Hepatocyte (in vitro differentiated cells): ENCODE measurements at places on chromosomes 12 and 14. TPM values are rescaled to one million over a fixed set of nuclear protein-coding genes. Genes with fewer than 3 reads are reported as not detected.

DNA sequence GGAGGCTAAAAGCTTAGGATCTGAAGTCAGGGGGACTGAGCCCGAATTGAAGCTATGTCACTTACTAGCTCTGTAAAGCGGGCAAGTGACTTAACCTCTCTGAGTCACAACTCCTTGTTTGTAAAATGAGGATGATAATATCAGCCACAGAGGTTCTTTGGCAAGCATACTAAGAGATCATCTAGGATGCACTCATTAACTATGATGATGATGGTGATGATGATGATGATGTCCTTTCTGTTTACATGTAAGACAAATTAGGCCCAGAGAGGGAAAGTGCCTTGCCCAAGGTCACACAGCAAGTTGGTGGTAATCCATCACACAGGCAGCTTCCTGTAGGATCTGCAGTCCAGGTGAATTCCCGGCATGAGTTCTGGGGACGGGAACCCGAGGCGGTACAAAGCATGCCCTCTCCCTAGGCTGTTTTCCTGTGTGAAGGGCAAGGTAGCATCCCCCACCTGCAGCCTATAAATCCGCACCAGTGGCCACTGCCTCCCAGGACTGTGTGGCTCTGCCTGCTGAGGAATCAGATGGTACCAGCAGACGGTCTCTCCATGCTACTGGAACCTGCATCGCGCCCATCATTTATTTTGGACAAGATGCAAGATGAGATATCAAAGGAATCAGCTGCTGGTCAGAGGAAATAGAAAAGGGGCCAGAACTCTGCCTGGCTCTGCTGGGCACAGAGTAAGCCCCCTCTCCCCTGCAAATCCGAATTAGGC, 55.2 kb downstream of the MAP1LC3B2 start:
- H3K27ac ChIP-seq = no peak overlapping the region
- no peak for DNase-seq
- H3K4me1 ChIP-seq = no peaks in the 10 kb centered on the region
- H3K36me3 ChIP-seq = no peaks in the 10 kb centered on the region
- no peak overlapping the region for H3K4me3 ChIP-seq

GRCh38 chr12:25377469-25378177, 126.9 kb upstream of the KRAS start:
- peak; percentile 14 for DNase-seq
- no peak overlapping the region for H3K4me3 ChIP-seq
- no peaks in the 10 kb centered on the region for H3K36me3 ChIP-seq
- H3K27ac ChIP-seq = no peak overlapping the region
- no peaks in the 10 kb centered on the region for H3K27me3 ChIP-seq

- H3K27ac ChIP-seq = peak overlapping the region; percentile 75
- no peak overlapping the region for H3K4me3 ChIP-seq
- H3K27me3 ChIP-seq = no peaks in the 10 kb centered on the region
Observed at GRCh38 chr14:77109656-77110055, 11.6 kb downstream of the CIPC start.

OR6C2 gene
- polyA plus RNA-seq = not detected in 2 replicates

NRXN3 gene
- 7.1 and 11.5 TPM in 2 replicates for polyA plus RNA-seq

DNA sequence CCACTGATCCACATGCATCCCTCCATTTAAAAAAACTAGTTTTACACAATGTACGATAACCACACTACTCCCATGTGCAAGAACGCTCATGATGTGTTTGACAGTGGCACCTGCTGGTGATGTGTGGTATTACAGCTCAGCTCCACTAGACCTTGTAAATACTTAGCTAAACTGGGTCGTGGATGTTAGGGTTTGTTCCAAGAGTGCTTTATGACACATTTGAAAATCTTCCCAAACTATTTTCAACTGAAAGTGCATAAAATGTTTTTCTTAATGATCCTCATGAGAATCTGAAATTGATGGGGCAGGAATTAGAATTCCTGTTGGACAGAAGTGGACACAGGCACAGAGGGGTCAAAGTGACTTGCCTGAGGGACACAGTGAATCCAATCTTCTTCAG, 99.2 kb downstream of the SCARB1 start:
- no peaks in the 10 kb centered on the region for H3K36me3 ChIP-seq
- no peaks in the 10 kb centered on the region for H3K27me3 ChIP-seq
- DNase-seq = peak; percentile 47
- peaks cover 24% of the 10 kb centered on the region for H3K4me1 ChIP-seq
- peak overlapping the region; percentile 64 for H3K27ac ChIP-seq
- H3K4me3 ChIP-seq = no peak overlapping the region

TTC9 gene
- 3.1 and 4.9 TPM in 2 replicates for polyA plus RNA-seq

DIO2 gene
- 0.71 and 0.74 TPM in 2 replicates for polyA plus RNA-seq

DNA sequence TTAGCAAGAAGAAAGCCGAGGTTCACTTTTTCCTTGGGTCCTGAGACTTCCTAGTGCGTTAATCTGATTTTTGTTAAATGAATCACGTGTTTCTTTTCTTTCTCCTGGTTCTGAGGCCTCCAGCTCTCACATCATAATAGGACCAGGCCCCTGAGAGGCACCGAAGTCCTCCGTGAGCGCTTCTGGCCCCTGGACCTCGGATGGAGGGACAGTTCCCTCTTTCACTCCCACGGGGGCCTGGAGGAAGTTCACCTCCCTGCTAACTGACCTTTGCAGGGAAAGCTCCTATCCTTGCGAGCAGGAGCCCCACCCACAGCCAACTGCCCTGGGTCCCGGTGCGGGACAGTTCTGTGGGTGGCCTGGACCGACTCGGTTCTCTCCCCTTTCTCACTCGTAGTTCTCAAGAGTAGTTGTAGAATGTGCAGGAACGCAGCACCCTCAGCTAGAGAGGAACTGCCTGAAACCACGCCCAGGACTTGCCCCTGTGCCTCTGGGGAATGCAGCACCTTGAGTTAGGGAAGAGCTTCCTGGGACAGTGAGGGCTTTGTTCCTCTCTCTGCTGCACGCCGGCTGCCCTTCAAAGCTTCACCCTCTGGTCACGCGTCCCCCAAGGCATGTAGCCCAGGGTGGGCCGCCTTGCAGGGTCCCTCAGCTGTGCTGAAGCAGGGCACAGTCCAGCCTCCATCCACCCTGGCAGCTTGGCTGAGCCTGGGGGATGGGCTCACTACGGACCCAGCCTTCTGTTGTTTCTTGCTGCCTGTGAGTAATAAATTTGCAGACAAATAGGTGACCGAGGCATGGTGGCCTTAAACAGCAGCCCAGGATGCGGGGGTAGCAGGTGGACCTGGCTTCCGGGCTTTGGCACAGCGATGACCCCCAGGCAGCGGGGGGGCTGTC, 264.6 kb downstream of the ADGRD1 start:
- peaks cover 4% of the 10 kb centered on the region for H3K4me1 ChIP-seq
- no peaks in the 10 kb centered on the region for H3K27me3 ChIP-seq
- no peak for DNase-seq
- no peaks in the 10 kb centered on the region for H3K36me3 ChIP-seq

CCDC197 gene
- not detected in 2 replicates for polyA plus RNA-seq

GRCh38 chr14:93045965-93046704, 69.6 kb downstream of the ITPK1 start:
- no peaks in the 10 kb centered on the region for H3K27me3 ChIP-seq
- peaks cover 84% of the 10 kb centered on the region for H3K4me1 ChIP-seq
- no peak overlapping the region for H3K4me3 ChIP-seq
- no peaks in the 10 kb centered on the region for H3K36me3 ChIP-seq
- peak overlapping the region; percentile 99 for H3K27ac ChIP-seq

DNA sequence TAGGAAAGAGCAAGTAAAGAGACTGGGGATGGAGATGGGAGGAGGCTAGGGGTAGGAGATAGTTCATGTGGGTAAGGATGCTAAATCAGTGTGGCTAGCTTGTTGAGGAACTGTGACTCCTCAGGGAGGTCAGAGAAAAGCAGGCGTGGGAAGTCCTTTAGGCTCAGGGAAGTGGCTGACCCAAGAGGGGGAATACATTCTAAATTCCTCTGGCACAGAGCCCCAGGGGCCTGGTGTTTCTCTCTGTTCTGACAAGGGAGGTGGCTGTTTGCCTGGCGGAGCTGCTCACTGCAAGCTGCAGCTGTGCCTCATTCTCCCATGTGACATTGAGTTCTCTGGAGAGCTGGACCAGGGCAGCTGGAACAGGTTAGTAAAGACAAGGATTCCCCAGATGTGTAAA, 152.2 kb upstream of the SLC38A2 start:
- no peaks in the 10 kb centered on the region for H3K36me3 ChIP-seq
- H3K4me3 ChIP-seq = no peak overlapping the region
- peaks cover 24% of the 10 kb centered on the region for H3K4me1 ChIP-seq
- peak overlapping the region; percentile 79 for H3K27ac ChIP-seq

DNA sequence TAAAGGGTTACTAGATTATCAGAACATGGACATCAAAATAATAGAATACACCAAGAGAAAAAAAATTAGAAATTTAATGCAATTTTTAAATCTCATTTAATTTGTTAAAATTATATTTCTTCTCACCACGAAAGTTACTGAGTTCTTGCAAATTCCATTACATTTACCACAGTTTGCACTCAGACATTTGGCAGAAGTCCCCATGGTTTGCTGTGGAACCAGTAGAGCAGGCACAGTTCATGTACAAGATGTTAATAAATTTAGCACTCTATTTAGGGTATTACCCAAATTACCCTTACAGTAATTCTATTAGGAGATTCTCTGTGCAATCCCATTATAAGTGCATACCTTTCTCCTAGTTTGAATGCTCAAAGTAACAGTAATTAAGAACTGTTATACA, 9.7 kb downstream of the SCN8A start:
- no peak overlapping the region for H3K27ac ChIP-seq
- DNase-seq = no peak
- peaks cover 9% of the 10 kb centered on the region for H3K27me3 ChIP-seq
- no peaks in the 10 kb centered on the region for H3K36me3 ChIP-seq

- no peak for DNase-seq
- no peaks in the 10 kb centered on the region for H3K4me1 ChIP-seq
- no peak overlapping the region for H3K27ac ChIP-seq
Observed at GRCh38 chr14:100611811-100612480, 24.7 kb upstream of the BEGAIN start.

DNA sequence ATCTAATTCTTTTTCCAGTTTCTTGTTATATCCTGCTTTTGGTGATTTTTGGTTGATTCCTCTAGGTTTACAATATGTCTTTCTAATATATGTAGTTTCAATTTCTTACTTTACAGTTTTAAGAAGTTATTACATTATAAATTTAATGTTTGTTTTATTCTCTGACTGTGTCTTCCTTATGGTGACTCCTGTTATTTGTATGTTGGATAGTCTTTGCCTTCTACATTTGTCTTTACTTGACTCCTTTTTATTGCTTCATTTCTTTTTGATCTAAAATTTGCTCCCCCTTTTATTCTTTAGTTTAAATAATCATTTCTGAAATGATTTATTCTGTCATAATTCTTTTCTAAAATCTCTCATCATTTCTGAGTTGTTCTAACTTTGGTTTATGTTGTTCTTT, 125.8 kb downstream of the CCDC91 start:
- H3K36me3 ChIP-seq = no peaks in the 10 kb centered on the region
- H3K27ac ChIP-seq = no peak overlapping the region
- no peaks in the 10 kb centered on the region for H3K4me1 ChIP-seq
- no peak overlapping the region for H3K4me3 ChIP-seq
- H3K27me3 ChIP-seq = no peaks in the 10 kb centered on the region

- H3K4me1 ChIP-seq = peaks cover 11% of the 10 kb centered on the region
- no peaks in the 10 kb centered on the region for H3K36me3 ChIP-seq
- no peaks in the 10 kb centered on the region for H3K27me3 ChIP-seq
- no peak for DNase-seq
- no peak overlapping the region for H3K4me3 ChIP-seq
- H3K27ac ChIP-seq = peak overlapping the region; percentile 33
Observed at GRCh38 chr14:99132821-99133635, 139.0 kb downstream of the BCL11B start.

LRTM2 gene
- not detected in 2 replicates for polyA plus RNA-seq

CLSTN3 gene
- polyA plus RNA-seq = 37.8 and 39.5 TPM in 2 replicates

GRCh38 chr12:76341436-76342030, 6.7 kb downstream of the BBS10 start:
- no peaks in the 10 kb centered on the region for H3K27me3 ChIP-seq
- peaks cover 6% of the 10 kb centered on the region for H3K4me1 ChIP-seq
- no peak overlapping the region for H3K4me3 ChIP-seq
- no peak overlapping the region for H3K27ac ChIP-seq
- no peaks in the 10 kb centered on the region for H3K36me3 ChIP-seq

- no peak overlapping the region for H3K4me3 ChIP-seq
- no peak for DNase-seq
- H3K27ac ChIP-seq = no peak overlapping the region
Observed at GRCh38 chr14:38828183-38828827, 274.7 kb downstream of the SEC23A start.

GRCh38 chr14:29709490-29709889, 218.2 kb downstream of the PRKD1 start:
- H3K27ac ChIP-seq = no peak overlapping the region
- no peaks in the 10 kb centered on the region for H3K4me1 ChIP-seq
- DNase-seq = no peak
- no peaks in the 10 kb centered on the region for H3K27me3 ChIP-seq

- H3K4me1 ChIP-seq = no peaks in the 10 kb centered on the region
- H3K36me3 ChIP-seq = no peaks in the 10 kb centered on the region
- no peaks in the 10 kb centered on the region for H3K27me3 ChIP-seq
- no peak for DNase-seq
- H3K4me3 ChIP-seq = no peak overlapping the region
- no peak overlapping the region for H3K27ac ChIP-seq
Observed at GRCh38 chr14:35254736-35255135, 37.4 kb upstream of the PSMA6 start.

DNA sequence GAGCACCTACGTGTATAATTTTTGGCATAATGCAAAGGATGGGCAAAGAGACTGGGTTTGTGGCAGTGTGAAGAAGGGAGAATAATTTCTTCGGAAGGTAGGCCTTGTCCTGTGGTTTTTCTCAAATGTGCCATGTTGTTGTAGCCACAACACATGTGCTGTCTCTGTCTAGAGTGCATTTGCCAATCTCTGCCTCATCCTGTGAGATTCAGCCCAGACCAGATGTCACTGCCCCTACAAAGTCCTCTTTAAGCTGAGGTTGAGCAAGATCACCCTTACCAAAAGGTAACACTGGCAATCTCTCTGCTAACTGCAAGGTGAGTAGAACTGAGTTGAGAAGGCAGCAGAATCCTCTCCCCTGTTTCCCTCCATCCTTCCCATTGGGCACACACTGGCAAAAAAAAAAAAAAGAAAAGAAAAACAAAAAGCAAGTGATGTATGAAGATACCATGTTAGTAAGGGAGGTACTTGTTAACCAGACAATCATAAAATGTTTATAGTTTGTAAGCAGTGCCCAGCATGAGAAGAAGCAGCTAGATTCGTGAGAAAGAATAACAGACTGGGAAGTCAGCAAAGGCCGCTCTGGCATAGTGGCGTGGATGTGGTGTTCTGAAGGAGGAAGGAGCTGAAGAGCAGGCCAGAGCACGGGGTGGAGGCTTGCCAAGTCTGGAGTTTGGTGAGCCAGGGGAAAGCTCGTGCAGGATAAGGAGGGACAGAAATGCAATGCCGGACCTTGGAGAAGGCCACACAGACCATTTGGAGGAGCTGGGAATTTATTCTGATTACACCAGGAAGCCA, 18.9 kb downstream of the DYRK2 start:
- no peaks in the 10 kb centered on the region for H3K27me3 ChIP-seq
- peaks cover 12% of the 10 kb centered on the region for H3K4me1 ChIP-seq
- no peak for DNase-seq
- no peaks in the 10 kb centered on the region for H3K36me3 ChIP-seq

RBMS2 gene
- polyA plus RNA-seq = 15.9 and 18.8 TPM in 2 replicates

RNF212B gene
- polyA plus RNA-seq = 1.2 TPM in 1 of 2 replicates, not detected in the other

SLC2A13 gene
- polyA plus RNA-seq = 8.4 and 12.1 TPM in 2 replicates

- no peak overlapping the region for H3K27ac ChIP-seq
- peak; percentile 94 for DNase-seq
- no peaks in the 10 kb centered on the region for H3K4me1 ChIP-seq
- no peak overlapping the region for H3K4me3 ChIP-seq
Observed at GRCh38 chr12:109844983-109845823, 12.0 kb upstream of the TRPV4 start.
